ENCODE measurements at places on chromosomes 7 and 10.

DNA sequence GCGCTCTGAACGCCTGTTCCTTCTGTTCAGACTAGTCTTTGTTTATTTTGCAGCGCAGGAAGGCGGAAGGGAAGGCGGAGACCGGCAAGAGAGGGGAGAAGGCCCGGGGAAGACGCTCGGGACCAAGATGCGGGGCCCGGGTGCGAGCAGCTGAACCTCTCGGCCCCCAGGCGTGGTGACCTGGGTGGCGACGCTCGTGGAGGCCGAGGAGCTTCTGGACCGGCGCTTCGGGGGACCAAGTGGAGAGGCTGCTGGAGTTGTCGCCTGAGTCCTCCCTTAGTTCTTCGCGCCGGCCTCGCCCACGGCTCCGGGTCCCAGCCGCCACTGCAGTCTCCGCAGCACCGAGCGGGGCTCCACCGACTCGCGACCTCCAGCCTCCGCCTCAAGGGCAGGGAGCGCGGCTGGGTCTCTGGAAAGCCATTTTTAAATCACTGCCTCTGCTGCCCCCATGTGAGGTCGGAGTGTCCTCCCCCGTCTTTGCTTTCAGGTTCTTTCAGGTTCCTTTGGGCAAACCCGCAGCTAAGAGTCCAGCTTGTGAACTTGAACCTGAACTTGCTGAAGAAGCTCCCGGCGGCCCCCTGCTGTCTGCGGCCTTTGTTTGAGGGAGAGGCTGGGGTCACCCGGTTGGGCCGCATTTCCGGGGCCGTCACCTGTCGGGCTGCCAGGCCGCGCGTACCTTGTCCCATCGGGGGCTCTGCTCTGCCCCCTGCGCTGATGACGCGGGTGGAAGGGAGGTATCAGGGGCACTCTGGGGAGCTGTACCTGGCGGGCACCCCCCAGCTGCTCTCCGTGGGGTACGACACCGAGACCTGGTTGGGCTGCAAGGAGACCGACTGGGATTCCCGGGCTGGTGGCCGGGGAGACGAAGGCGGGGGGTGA is 136.0 kb downstream of the KIF20B start:
- no peak for DNase-seq

DNA sequence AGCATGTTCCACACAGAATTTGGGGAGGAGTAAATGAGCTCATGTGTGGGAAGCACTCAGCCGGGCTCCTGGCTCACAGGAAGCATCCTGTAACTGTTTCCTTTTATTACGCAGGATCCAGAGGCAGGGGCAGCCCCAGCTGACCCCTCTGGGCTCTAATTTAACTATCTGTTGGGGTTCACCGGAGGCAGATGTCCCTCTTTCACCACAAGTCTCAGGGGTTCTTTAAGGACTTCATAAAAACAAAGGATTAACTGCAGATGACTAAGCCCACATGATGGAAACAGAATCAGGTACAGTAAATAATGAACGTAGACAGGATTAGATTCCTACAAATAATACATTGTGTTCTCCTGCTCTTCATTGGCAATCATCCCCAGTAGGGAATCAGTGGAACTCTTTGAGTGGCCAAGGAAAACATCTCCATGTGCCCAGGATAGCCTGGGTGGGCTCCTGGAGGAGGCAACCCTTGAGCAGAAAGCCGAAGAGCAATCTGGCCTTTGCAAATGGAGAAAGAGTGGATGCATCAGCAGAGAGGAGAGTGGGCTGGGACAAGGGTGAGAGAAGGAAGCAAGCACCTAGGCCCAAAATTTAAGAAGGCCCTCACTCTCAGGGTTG is 24.6 kb downstream of the TBXAS1 start:
- DNase-seq = no peak

GRCh38 chr10:66244953-66245352 is 680.9 kb upstream of the LRRTM3 start:
- DNase-seq = no peak

GRCh38 chr7:87570178-87570577 is 30.5 kb downstream of the ABCB1 start:
- DNase-seq = peak; percentile 7

DNA sequence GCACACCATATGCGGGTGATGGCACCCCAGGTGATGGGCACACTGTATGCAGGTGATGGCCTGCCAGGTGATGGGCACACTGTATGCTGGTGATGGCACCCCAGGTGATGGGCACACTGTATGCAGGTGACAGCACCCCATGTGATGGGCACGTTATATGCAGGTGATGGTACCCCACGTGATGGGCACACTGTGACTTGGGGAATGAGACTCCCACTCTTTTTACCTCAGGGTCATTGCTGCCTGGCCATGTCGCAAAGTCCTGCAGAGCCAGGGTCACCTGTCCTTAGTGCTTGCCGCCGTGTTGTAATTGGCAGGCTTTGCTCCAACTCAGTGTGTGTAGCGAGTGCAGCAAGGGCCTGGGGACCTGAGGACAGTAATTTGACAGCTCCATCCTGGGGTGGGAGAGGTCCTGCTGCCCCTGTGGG is 7.6 kb upstream of the CCDC201 start:
- no peak for DNase-seq

- DNase-seq = no peak
Measured at GRCh38 chr10:12382956-12383531, 33.7 kb downstream of the CAMK1D start.

- no peak for DNase-seq
Measured at GRCh38 chr10:99403674-99404073, 26.8 kb downstream of the GOT1 start.

DNA sequence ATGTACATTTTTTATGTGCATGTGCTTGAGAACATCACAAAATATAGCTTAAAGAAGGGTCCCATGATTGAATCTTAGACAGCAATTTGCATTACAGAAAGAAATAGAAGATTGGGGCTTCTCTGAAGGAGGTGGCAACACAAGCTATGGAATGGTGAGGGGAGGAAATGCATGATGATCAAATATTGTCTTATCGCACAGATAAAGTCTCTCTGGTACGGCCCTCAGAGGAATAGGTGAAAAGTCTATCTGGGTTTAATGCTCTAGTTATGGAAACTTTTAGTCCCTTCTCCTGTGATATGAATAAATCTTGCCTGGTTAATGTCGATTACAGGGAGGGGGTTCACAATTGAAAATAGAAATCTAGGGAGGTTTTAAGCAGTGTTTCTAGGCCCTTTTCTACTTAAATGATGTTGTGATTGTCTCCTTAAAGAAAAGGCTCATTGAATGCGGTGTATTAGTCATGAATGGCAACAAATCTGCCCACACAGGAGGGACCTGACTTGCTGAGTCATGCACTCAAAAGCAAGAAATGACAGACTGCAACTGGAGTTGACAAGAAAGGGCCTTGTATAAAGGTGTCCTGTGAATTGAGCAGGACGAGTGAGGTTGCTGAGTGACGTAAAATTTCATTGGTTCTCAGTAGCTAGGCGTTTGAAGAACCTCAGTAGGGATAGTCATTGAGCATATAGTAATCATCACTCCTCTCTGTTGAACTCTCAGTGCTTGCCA is 133.4 kb upstream of the CSTF2T start:
- DNase-seq = peak; percentile 6

DNA sequence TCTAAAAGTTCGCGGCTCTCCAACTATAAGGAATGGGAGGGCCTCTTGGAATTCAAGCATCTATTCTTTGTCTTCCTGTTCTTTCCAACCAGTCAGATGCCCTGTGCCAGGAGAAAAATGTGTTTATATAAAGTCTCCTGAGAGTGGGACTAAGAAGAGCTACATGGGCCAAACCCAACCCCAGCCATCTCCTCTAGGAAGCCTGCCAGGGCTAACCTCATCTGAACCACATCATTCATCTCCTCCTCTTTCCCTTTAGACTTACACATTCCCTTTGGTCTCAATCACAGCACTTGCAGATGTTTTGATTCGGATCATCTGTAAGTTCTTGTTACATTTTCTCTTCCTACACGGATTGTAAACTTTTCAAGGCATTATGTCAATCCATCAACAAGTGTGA is 62.6 kb downstream of the DOCK4 start:
- DNase-seq = peak; percentile 48

DNA sequence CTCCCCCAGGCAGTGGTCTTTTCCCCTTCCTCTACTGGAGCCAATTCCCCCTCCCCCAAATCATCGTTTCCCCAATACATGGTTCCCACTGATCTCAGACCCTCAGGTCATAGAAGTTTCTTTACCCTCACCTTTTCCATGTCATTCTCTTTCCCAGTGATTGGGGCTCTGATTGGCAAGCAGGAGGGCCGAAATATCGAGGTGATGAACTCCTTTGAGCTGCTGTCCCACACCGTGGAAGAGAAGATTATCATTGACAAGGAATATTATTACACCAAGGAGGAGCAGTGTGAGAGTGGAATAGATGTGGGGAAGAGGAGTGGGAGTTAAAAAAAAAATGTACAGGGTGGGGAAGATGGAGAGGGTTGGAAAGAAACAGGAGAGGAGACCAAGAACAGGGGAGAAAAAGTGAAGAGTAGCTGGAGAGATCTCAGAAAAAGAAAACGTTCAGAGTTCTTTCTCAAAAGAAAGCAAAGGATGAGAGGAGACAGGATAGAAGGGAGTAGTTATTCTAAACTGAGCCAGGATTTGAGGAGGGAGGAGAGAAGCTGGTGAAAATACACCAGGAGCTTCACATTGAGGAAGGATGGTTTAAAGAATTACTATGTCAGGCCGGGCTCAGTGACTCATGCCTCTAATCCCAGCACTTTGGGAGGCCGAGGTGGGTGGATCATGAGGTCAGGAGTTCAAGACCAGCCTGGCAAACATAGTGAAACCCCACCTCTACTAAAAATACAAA is 858 bp downstream of the COPS6 start:
- DNase-seq = no peak

DNA sequence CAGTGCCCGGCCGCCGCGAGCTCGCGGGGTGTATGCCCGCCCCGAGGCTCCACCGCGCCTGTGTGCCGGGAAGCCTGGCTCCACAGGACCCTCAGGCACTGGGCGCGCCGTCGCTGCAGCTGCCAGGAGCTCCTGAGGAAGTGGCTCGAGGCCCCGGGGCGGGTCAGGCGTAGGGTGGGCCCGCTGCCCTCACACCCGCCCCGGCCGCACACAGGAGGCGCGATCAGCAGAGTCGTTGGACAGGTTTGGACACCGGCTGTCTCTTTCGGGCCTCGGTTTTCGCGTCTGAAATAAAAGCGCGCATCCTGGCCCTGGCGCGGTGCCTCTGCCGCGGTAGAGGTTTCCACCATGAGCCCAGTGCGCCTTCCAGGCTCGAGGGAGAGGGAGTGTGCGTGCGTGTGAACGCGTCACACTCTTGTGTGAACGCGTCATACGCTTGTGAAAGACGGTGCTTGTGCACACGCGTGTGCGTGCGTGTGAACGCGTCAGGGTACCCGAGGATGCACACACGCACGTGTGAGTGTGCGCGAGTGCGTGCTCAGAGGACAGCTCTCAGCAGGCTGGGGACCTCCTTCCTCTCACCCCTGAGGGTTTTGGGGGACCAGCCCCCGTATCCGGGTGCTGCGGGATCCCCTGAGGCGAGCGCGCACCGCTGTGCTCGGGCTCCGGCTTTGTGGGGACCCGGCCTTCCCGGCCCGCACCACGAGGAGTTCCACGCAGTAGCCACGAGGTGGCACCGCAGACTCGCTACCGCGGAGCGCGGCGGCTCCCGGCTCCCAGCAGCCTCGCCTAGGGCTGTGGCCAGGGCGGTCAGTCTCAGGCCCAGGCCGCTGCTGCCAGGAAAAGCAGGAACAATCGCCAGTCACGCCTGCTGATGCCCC is 83.8 kb downstream of the BMS1 start:
- peak; percentile 7 for DNase-seq

- no peak for DNase-seq
Measured at GRCh38 chr10:8554574-8554973, 500.1 kb downstream of the GATA3 start.

DNA sequence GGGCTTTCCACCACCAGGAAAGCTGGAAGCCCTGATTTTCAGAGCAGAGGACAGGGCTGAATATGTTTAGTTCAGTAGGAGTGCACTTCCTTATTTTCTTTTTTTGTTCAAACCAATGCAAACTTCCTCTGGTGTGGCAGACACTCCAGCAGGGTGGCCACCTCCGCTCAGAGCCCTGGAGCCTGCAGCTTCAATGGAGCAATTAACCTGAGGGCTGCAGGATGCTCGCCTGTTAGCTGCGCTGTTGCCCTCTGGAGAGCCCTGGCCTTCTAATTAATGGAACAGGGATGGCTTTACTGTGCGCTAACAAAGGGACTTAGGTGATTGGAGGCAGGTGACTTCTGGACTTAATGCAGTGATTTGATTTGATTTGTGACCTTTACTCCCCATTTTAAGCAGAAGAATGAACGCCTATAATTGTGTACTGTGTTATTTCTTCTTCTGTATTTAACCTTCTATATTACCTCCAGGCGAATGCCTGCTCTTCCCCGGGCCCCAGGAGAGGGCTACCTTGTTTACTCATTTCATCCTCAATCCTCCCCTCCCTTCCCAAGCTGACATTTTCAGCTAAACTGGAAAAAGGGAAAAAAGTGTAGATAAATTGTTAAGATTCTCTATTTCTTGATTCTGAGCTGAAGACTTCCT is 123.0 kb upstream of the CTBP2 start:
- no peak for DNase-seq

GRCh38 chr7:123571684-123572083 is 14.1 kb upstream of the NDUFA5 start:
- no peak for DNase-seq

GRCh38 chr7:85773116-85773728 is 586.4 kb upstream of the SEMA3D start:
- DNase-seq = no peak

- no peak for DNase-seq
Measured at GRCh38 chr10:119651514-119652360, 557 bp downstream of the BAG3 start.

GRCh38 chr10:123086281-123086680 is 49.5 kb upstream of the HMX3 start:
- no peak for DNase-seq

DNA sequence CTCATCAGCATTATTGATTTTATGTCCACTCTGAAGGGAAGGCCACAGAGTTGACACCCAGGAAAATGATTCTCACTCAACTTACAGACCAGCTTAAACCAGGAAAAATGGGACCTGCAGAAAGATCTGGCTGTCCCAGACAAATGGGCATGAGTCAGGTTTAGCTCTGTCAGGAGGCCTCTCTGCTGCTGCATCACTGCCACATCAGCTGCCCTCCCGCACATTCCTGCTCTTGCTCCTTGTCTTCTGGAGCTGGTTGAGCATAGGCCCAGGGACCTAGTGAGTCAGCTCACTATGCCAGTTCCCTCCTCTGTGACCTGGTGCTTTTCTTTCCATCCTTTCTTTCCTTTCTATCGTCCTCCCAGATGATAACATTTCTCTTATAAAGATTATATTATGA is 18.8 kb upstream of the SMNDC1 start:
- DNase-seq = no peak
